H54 (cell line): ENCODE measurements at places on chromosomes 2 and 18.

GRCh38 chr2:209523041-209523740 lies 99.3 kb downstream of the MAP2 start:
- DNase-seq = no peak

DNA sequence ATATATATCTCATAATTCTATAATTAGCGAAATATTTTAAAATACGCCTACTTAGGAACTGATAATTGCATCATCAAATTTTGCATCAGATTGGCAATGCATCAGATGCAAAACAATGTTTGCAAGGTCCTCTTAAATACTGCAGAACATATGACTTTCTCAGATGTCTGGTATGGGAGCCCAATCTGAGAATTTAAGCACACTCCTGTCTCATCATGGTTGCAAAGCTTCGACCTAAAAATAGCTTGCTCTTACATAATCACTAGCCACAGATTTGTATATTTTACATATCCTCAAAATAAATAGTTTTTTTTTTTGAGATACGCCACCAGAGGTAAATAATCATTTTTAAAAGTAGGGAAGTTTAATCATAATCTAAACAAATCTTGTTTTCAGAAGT lies 123.2 kb downstream of the CABYR start:
- DNase-seq = no peak

GRCh38 chr2:142786918-142787702 lies 90.4 kb upstream of the KYNU start:
- DNase-seq = no peak

DNA sequence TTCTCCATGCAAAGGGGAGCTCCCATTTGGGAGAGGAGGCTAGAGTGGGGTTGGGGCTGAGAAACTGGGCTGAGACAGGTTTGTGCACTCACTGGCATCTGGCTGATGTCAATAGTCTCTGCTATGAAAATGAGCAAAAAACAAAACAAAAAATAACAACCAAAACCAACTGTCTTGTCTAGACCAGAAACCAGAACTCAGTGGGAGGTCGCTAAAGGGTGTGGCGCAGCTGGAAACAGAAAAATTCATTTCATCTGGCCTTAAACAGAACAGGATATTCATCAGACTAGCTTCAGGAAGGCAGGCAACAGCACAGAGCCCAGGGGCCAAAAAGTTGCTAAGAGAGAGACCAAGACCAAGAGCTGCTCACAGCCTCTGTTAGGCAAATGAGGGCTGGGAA lies 126.1 kb downstream of the THNSL2 start:
- no peak for DNase-seq

DNA sequence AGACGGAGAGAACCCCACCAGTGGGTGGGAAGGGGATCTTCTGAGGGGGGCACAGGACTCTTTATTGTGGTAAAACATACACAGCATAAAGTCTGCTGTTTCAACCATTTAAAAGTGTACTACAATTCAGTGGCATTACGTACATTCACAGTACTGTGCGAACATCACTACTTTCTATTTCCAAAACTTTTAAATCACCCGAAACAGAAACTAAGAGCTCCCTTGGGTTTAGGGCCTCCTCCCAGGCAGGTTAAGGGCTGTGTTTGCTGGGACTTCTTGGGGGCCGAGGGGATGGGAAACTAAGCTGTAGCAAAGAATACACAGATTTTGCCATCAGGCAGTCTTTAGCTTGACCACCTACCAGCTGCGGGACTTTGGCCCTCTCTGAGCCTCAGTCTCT lies 242.0 kb downstream of the HAUS1 start:
- no peak for DNase-seq

DNA sequence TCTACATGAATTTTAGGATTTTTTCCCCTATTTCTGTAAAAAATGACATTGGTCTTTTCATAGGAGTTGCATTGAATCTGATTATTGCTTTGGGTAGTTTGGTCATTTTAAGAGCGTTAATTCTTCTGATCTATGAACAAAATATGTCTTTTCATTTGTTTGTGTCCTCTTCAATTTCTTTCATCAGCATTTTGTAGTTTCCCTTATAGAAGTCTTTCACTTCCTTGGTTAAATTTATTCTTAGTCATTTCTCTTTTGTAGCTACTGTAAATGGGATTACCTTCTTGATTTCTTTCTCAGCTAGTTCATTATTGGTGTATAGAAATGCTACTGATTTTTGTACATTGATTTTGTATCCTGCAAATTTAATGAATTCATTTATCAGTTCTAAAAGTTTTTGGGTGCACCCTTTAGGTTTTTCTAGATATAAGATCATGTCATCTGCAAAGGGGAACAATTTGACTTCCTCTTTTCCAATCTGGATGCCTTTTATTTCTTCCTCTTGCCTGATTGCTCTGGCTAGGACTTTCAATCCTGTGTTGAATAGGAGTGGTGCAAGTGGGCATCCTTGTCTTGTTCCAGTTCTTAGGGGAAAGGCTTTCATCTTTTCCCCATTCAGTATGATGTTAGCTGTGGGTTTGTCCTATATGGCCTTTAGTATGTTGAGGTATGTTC lies 36.6 kb upstream of the AAK1 start:
- no peak for DNase-seq

GRCh38 chr2:38997781-38998180 lies 108.1 kb downstream of the ARHGEF33 start:
- DNase-seq = peak; percentile 26

DNA sequence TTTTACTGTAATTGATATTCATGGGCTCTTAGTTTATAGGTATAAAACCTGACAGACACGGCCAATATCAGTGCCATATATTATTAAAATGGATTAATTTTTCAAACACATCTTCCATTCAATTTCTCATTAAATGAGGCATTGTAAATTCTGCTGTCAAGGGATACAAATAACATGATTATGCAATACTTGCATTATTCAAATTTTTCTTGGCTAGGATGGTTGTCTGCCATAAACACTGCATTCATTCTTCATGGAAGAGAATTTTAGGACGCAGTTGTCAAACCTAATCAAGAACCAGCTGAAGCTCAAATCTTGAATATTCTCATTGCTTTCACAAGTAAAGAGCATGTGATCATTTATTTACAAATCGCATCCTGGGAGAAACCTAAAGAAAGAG lies 255.6 kb downstream of the RDH14 start:
- DNase-seq = no peak

- peak; percentile 16 for DNase-seq
These were observed 72.2 kb downstream of the MAP2 start for GRCh38 chr2:209495855-209496585.

DNA sequence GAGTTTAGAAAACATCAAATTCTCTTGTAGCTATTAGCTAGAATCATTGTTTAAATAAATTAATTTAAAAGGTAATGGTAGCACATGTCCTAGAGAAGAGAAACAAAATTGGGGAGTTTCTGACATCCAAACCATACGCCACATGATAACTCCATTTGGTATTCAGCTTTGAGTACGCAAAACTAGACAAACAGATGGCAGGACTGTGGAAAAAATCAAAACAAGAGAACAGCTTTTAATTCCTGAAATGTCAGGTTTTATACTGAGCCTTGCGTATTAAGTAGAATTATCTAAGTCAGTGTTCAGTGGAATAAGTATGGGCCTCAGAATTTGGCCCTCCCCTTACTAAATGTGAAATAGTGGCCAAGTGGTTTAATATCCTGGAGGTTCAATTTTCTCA lies 82.4 kb upstream of the PDE1A start:
- no peak for DNase-seq

DNA sequence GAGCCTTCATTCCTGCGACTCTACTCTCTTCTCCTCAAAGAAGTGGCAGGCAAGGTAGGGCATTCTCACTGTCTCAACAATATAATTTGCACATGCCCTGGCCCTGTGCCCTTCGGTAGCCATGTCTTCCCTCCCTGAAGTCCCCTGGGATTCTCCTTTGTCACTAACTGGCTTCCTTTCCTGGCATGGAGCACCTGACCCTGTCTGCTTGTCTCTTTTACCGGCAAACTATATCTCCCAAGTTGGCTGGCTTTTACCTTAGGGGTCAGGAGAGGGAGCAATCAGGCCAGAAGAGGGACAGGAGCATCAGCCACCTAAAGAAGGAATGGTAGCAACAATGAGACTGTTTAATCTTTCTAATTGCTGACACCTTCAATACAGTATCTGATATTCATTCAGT lies 51.9 kb upstream of the RMDN2 start:
- no peak for DNase-seq

DNA sequence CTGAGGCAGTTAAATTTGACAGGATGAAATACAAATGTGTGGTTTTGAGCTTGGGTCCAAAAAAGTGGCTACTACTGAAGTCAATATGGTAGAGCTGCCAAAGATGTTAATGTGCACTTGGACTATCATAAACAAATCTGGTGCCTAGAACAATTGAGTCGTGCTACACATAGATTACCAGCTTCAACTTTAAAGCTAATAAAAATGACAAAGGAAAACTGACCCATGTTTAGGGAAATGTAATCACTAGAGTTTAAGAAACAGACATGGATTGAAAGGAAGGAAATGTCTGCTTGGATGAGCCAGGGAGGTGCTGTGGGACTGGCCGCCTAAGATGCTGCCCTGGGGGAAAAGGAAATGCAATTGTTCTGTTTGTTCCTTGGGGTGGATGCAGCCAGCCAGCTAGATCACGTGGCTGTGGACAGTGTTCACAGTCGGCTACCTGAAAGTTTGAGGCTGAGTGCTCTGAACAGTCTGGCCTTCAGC lies 36.6 kb downstream of the CYB5A start:
- DNase-seq = no peak

DNA sequence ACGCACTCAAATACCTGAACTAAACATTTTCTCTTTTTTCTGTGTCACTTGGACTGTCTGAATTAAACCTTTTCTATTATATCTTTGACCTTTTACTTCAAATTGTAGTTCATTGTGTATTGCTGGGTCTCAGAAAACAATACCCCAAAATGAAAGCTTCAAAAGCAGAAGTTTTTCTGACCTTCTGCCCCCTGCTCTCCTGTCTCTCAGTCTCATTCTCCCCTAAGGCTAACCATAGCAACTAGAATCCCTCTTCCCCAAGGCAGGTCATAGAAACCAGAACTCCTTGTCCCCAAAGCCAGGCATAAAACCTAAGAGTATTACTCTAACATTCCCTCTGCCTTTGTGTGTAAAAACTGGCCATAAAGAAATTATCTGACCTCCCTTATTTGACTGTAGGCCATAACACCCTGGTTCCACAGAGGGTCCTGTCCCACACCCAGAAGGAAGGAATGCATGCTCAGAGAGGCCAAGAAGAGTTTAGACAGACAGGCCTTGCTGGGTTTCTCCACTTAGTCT lies 93.5 kb upstream of the B3GNT2 start:
- DNase-seq = no peak
